Non-pigmented ciliary epithelial cell (primary cell): ENCODE measurements at places on chromosomes 2 and 18.
A peak's percentile ranks its signal among the peaks of the same experiment; 100 is the strongest.

- DNase-seq: no peak
Measured at GRCh38 chr2:117065912-117066311, 748.6 kb upstream of the DDX18 start.

- DNase-seq: no peak
Measured at GRCh38 chr2:46304635-46305034, 7.4 kb downstream of the EPAS1 start.

DNA sequence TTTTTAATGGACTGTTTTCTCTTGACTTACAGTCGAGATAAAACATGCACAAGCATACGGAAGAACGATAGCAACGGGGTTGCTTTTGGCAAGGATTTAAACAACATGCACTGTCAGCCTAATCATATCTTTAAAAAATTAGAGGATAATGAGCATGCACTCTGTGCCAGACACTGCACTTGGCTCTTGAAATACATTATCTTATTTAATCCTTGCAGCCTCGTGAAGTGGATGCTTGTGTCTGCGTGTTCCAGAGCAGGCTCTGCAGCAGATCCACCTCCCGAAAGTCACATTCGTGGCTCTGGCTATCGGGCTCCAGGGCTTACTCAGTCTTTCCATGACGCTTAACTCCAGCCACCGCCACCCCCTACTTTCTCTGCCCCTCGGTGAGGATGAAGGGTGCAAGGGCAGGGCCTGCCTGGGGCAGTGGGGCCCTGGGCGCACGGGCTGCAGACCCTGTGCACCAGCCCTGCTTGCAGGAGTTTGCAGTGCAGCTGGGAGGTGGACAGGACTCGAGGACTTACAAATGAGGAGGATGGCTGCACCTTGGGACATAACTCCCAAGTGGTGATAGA lies 61.7 kb downstream of the ACKR3 start:
- DNase-seq: no peak

DNA sequence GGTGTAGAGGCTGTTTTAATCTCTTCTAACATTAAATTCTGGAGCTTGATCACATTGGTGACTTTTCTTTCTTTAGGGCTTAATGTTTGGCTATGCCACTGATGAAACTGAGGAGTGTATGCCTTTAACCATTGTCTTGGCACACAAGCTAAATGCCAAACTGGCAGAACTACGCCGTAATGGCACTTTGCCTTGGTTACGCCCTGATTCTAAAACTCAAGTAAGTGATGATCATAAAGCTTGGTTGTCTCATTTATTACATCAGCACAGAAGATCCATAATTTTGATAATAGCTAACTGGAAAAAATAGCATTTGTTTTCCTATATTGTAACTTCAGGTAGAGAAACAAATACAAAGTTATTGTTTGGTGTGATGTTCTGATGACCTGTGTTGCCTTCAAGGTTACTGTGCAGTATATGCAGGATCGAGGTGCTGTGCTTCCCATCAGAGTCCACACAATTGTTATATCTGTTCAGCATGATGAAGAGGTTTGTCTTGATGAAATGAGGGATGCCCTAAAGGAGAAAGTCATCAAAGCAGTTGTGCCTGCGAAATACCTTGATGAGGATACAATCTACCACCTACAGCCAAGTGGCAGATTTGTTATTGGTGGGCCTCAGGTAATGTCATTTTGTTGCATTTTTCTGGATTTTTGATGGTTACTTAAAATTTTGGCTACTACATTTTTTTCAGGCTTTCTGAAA lies 2.9 kb downstream of the MAT2A start:
- no peak for DNase-seq

- peak; percentile 22 for DNase-seq
Measured at GRCh38 chr2:83196225-83196624, 1262.9 kb downstream of the SUCLG1 start.
